ENCODE measurements at places on chromosomes 4 and X.

DNA sequence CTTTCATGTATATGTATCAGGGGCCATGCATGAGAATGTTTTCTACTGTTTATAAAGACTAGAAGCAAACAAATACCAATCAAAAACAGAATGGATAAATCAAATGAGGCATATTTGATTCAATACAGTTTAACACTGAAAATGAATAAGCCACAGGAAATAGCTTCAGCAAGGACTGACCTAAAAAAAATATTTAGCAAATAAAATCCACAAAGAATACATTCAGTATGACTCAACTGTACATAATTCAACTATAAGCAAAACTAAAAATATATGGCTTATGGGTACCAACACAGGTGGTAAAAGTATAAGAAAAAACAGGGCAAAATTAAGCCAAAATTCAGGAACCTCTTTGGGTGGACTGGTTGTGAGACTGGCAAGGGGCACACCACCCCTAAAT, 112.9 kb downstream of the KCNIP4 start:
- DNase-seq: no peak

DNA sequence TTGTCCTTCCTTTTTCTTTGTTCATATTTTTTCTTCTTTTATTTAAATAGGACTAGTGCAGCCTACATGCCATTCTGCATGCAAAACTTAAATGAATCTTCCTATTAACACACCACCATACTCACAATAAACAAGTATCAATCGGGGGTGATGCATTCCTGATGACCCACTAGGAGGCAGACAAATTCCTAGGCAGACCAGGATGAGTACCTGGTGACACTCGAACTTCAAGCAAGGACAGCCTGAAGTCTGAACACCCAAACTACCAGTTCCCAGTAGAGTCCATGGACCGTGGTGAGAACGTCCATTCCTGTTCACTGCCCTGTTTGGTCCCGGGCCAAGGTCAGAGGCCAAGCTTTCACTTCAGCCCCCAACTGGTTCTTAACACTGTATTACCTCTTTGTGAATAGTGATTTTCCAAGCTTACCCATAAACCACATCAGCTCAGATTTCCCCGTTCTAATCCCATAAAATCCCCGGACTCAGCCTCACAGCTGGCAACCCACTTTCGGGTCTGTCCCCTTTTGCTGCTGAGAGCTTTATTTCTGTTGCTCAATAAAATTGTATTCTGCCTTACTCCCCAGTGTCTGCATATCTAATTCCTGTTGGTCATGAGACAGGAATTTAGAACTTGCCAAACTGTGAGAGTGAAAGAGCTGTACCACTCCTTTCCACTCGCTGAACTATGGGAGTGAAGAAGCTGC, 1286.6 kb downstream of the FSTL5 start:
- no peak for DNase-seq

GRCh38 chr4:10456595-10457254, 501 bp downstream of the ZNF518B start:
- DNase-seq: no peak

DNA sequence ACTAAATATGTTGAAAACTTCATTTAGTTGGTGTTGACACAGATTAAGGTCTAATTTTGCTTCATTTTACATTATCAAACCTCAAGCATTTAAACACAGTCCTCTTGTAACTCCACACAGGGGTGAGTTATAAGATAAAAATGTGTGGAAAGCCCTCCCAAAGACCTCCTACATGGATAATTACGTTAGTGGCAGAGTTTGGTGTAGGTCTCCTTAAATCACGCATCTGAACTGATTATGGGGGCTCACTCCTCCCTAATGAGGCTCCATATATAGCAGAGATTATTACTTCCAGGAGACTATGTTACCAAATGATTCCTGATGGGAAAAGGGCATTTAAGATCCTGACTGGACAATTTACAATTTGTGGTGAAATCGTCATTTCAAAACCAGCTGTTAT, 32.2 kb upstream of the VCX3B start:
- DNase-seq: no peak
